ENCODE measurements at places on chromosomes 5 and 9. TPM values are rescaled to one million over a fixed set of nuclear protein-coding genes. Genes with fewer than 3 reads are reported as not detected.

GRCh38 chr5:166926138-166926537 lies 1365.3 kb upstream of the WWC1 start:
- DNase-seq = no peak

- DNase-seq = no peak
Measured at GRCh38 chr5:2262620-2263019, 379.9 kb upstream of the IRX4 start.

DNA sequence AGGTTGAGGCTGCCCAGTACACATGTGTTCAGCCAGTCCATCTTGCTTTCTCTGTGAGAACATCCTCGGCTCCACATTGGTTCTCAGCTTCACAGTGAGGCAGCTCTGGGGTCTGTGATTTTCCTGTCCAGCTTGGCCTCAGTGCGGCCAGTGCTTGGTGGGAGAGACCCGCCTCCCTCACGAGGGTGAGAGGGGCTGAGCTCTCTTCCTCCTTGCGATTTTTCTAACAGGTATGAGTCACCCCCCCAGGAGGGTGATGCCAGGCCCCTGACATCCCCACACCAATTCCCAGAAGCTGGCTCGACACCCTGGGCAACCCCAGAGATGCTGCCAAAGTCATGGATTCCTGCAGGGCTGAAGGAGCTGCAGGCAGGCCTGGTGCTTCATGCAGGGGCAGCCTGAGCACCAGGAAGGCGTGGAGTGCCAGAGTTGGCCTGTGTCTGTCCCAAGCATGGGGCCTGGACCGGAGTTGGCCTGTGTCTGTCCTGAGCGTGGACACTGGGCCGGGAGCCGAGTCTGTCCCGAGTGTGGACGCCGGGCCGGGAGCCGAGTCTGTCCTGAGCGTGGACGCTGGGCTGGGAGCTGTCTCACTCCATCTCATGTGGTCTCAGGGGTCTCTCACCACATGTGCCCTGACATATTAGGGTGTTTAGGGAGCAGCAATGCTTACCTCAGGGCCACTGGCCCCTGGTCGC lies 408.6 kb upstream of the IRX4 start:
- no peak for DNase-seq

DNA sequence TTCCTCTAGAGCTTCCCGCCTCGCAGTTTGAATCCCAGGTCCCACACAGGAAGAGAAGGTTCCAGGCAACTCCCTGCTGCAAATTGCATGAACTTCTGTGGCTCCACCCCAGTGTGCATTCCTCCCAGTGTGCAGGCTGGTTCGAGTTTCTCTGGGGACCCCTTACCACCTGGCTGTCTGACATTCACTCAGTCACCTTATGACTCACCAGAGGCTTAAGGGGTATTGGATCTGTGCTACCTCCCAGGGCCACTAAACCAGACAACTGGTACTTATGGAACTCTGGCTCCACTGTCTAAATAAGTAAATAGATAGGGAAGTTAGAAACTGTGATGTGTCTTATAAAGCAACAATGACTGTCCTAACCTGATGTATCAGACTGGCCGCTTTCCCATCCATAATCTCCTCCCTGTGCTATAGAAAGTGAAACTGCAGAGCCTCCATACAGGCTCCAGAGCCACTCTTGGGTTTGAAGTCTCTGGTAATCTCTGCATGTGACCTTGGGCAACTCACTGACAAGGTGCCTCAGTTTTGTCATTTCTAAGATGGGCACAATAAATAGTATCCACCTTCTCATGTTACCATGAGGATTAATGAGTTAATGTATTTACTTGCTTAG lies 720.6 kb downstream of the SEMA5A start:
- DNase-seq = no peak

- no peak for DNase-seq
Measured at GRCh38 chr5:626850-627249, 14.7 kb downstream of the CEP72 start.

Gene ARSK
- 4.6 TPM for total RNA-seq

DNA sequence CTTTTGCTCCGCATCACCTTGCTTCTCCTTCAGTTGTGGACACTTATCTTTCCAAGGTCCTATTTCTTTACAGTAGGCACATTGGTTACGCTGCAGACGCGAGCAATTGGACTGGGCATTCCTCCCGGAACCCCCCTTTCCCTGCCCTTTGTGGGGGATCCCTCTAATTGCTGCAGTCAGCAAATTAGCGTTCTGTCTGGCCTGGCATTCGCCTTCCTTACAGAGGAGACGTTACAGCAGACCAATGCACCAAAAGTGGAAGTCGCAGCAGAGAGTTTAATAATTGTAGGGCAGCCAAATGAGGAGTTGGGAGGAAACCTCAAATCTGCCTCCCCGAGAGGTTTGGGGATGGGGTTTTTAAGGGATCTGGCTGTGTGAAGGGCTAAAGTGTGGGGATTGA lies 5.3 kb upstream of the ZNF354C start:
- no peak for DNase-seq

Gene TAF11L13
- not detected for total RNA-seq

Gene C1QTNF3
- 1.7 TPM for total RNA-seq

Gene PRDM12
- 0.28 TPM for total RNA-seq

DNA sequence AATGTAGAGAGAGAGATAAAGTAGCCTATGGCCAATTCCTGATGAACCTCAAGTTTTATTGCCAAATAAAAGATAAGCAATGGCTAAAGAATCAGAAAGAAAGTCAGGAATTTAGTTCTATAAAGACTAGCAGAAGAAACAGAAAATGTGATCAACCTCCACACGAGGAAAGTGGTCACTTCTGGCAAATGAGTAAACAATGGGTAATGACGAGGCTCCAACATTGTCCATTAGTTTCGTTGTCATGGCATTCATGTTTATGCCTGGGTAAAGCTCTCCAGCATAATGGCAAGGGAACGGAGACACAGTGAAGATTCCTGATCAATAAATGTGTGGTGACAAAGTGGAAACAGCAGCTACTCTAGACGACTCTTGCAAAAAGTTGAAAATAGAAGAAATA lies 341.8 kb upstream of the CTNND2 start:
- DNase-seq = no peak

DNA sequence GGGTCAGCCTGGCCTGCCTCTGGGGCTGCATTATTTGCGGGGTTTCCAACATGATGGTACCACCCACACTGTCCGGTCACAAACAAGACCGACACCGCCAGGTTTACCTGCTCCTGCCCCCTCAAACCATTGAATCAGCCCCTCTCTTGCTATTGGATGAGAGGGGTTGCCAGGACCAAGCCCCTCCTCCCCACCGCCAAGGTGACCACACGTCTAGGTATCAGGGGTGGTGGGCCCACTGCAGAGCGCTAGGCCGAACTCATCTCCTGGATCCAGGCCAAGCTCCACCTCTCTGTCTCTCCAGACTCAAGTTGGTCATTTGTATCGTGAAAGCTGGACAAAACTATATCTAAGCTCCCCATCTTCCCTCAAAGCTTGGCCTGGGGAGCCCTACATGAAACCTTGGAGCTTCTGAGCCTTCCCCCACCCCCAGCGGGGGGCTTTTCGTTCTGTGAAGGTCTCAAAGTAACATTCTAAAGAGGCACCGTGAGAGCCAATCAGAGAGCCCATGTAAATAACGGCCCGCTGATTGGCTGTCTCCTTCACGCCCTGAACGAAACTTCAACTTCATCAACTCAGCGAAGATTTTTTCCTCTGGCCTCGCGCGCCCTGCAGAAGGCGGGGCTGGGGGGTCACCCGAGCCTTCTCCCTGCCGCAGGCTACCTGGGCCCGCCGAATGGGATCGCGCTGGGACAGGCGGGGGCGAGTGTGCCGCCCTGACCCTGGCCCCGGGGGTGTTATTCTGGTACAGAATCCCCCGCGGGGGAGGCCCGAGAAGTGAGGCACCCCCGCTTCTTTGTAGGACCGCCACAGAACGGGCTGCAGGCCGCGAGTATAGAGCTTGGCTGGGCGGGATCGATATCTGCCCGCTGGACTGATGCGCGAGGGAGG lies 49.6 kb upstream of the PSD2 start:
- no peak for DNase-seq

GRCh38 chr5:141359790-141360426 lies at the start of gene PCDHGB2:
TSS of gene PCDHGB2 (plus strand) at chr5:141359994. CDS start at chr5:141360136, 142 bp downstream.
- no peak for DNase-seq

DNA sequence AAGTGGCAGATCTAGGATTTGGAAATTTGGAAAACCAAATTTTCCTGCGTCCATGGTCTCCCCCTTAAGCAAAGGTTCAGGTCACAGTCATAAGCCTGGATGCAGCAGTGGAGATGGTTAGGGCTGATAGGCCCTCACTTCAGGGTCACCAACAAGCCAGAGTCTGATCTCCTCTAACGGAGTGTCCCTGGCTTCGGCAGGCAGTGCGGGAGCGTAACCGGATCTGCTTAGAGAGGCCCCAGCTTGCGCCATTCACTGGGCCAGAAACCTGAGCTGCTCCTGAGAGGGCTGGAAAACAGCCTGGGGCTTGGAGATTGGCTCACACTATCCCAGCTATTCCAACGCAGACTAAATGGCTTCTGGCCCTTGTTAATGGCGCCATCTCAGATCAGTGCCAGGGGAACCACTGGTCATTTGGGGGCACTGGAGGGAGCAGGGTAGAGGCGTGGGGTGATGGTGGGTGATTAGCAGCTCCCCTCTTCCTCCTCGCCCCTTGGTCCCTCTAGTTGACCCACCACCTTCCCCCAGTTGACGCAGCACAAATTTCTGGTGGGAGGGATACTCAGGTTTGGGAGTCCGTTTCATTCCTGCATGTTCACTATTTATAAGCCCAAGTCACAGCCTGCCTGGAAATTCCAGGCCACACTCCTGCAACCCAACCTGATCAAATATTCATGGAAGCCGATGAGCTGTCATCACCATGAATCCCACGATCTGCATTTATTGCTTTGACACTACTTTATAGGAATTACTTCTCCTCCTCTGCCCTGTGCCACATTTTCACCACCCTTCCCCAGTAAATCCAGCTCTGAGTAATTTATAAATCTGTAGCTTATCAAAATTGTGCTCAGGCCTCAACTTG lies 134.6 kb upstream of the CPEB4 start:
- DNase-seq = no peak

Gene OBP2B
- not detected for total RNA-seq

DNA sequence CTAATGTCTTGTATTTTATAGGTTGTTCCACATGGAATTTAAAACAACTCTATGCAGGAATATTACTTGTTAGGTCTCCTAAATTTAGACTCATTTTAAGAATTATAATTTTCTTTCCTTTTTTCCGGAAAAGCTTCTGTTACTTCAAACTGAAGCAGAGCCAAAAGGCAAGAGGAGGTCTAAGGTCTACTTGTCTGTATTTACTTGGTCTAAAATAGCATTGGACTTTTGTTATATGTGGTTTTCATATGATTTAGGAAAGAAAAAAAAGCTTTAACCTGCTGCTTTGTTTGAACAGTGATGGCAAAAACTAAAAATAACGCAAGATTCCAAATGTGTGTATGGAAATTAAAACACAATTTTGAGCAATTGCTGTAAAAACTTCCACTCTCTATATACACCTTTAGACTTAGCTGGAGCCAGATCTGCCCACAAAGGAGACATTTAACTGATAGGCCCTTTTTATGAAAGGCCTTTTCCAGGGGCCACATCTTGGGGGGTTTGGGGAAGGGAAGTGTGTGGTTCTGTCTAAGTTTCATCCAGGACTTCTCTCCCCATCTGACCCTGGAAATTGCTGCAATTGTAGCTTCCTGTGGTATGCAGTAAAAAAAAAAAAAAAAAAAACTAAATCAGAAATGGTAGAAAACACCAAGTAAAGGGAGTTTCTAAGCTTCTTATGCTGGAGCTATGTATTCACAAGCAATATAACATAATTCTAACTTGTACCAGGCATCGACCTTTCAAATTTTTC lies 307.7 kb upstream of the MEF2C start:
- no peak for DNase-seq

Gene IL9
- 104 TPM for total RNA-seq

Gene FOXD4
- not detected for total RNA-seq

GRCh38 chr5:149378241-149378820 lies 761 bp downstream of the IL17B start:
- no peak for DNase-seq

Gene SPATA6L
- 0.21 TPM for total RNA-seq

Gene CER1
- total RNA-seq = not detected

- DNase-seq = no peak
Measured at GRCh38 chr5:135998889-135999288, 29.9 kb upstream of the TGFBI start.

Gene FAXDC2
- not detected for total RNA-seq

- no peak for DNase-seq
Measured at GRCh38 chr5:56429110-56429561, 196.0 kb upstream of the ANKRD55 start.

GRCh38 chr9:747567-747966 lies 93.9 kb upstream of the DMRT1 start:
- DNase-seq = no peak

DNA sequence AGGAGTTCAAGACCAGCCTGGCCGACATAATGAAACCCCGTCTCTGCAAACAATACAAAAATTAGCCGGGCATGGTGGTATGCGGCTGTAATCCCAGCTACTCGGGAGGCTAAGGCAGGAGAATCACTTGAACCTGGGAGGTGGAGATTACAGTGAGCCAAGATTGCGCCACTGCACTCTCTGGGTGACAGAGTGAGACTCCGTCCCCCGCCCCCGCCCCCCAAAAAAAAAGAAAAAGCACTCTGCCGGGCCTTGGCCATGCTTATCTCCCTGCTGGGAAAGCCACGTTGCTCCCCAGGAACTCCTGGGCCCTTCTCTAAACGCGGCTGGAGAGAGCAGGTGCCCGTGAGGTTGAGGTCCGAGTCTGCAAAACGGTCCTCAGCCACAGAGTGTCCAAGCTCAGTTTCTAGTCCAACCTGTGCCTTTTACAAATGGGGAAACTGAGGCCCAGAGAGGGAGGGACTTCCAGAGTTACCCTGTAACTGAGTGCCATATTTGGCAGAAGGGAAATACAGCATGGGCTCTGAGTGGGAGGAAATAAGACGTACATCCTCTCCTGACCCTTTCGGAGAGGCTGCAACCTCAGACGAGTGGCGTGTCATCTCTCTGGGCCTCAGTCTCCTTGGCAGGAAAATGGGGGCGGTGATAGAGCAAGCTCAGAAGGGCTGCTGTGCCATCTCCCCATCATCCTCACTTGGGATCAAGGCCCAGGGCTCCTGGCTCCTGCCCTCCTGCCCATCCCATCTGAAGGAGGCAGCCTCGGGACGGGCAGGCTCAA lies 6.6 kb upstream of the PHYHD1 start:
- no peak for DNase-seq

- DNase-seq = no peak
Measured at GRCh38 chr5:143582176-143582575, 178.7 kb upstream of the NR3C1 start.

DNA sequence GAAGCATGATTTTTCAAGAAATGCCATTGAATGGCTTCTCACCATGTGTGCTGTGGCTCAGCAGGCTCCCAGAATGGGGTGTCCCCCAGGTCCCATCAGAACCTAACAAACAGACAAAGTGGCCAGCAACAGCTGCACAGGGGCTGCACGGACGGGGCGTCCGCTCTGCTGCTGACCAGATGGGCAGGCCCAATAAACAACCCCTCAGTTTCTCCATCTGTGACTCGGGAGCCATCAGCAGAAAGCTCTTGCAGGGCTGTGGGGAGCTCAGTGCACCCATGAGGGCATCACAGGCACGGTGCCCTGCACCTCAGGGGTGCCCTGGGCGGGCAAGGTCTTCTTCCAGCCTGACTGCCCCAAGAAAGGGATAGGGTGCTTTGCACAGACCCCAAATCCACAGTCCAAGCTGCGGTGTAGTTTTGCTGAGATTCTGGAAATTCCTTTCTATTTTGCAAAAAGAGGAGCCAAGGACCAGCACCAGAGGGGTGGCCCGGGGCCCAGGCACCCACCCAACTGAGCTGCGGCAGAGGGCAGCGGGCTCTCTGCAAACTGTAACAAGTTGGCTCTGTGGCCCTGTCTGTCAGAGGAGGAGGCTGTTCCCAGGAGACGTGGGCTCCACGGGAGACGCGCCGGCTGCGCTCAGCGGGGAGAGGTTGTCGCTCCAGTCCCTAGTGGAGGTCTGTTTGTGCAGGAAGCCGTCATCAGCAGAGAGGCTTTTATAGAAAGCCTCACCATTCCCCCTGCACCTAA lies 138.7 kb upstream of the PPP1R26 start:
- DNase-seq = no peak

All from activated T-helper 2 cell treated with anti-CD3 and anti-CD28 coated beads, Interferon-gamma antibody, Interleukin-2, Interleukin-4, amounts not matched to agents 10 μg/mL and 5 μg/mL and 100 μg/mL, durations not matched to agents 14 hours and 24 hours and 36 hours (primary cell).